ENCODE measurements at places on chromosomes 11 and 22.

- DNase-seq = no peak
Measured at GRCh38 chr11:65446446-65447277, 24.1 kb downstream of the NEAT1 start.

DNA sequence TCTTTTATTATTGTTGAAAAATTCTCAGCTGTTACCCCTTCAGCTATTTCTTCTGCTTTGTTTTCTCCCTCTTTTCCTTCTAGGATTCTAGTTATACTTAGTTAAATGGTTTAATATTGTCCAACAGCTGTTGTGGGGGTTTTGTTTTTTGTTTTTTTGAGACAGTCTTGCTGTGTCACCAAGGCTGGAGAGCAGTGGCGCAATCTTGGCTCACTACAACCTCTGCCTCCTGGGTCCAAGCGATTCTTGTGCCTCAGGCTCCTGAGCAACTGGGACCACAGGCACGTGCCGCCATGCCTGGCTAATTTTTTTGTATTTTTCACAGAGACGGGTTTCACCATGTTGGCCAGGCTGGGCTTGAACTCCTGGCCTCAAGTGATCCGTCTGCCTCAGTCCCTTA lies 12.7 kb downstream of the SDHAF2 start:
- DNase-seq = no peak

GRCh38 chr11:10913075-10913474 lies 55.2 kb upstream of the ZBED5 start:
- DNase-seq = no peak

- no peak for DNase-seq
Measured at GRCh38 chr11:76567261-76567660, 103.3 kb downstream of the LRRC32 start.

GRCh38 chr22:40414838-40415505 lies 44.6 kb downstream of the SGSM3 start:
- no peak for DNase-seq

DNA sequence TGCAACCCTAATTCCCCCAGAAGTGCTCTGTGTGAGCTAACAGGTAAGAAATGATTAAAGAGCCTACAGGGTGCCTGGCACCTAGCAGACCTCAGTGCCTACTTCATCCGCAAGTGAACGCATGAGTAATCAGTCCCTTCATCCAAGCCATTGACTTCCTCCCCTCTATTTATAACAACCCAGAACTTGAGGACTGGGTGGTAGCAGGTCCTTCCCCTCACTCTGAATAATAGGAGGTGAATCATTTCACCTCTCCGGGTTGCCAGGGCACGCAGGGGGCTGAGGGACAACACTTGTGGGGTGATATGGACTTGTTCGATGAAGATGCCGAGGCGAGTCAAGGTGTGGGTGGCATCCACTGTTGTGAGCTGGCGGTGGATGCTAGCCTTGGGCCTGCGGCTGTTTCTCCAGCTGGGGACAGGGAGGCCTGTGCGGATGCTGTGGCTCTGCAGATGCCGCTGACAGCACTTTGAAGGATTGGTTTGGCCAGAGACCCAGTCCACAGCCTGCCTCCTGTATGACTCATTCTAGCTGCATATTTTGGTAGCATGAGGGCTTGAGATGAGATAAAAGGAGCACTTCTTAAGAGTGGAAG lies 11.7 kb upstream of the SORL1-AS1 start:
- DNase-seq = no peak

GRCh38 chr11:89203814-89204213 lies 26.1 kb downstream of the TYR start:
- no peak for DNase-seq

DNA sequence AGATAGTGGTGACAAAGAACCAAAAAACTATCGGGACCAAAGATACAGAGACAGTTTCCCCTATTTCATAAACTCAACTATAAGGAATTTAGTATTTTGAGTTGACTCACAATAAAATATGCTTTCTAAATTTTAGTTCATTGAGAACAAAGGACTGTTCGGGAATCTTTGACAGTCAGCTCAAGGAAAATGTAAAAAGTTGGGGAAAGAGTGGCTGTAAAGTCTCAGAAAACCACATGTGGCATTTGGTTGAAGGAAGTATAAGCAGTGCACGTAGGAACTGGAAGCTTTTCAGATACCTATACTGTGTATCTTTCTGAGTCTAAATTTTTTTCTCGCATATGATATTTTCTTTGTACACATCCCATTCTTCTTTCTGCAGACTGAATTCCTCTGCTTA lies 688.9 kb downstream of the KCNA4 start:
- DNase-seq = no peak

- DNase-seq = no peak
Measured at GRCh38 chr11:67999704-68000103, 4.2 kb downstream of the UNC93B1 start.

DNA sequence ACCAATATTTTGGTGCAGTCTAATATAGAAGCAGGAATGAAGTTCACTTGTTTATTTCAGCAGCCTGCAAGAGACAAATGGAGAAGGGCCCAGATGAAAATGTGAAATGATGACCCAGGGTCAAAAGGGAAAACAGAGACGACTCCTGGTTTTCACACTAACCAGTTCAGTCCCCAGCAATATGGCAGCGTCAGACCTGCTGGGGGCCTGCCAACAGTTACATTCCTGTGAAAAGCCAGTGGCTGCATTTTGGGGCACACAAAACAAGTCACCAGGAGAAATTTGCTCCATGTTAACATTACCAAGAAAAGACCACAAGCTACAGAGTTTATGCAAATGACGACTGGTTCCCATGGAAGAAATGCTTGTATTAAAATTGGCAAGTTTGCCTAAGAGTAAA lies 80.2 kb downstream of the CCDC34 start:
- no peak for DNase-seq

- DNase-seq = peak; percentile 22
Measured at GRCh38 chr11:74870485-74870884, 78.4 kb downstream of the XRRA1 start.

DNA sequence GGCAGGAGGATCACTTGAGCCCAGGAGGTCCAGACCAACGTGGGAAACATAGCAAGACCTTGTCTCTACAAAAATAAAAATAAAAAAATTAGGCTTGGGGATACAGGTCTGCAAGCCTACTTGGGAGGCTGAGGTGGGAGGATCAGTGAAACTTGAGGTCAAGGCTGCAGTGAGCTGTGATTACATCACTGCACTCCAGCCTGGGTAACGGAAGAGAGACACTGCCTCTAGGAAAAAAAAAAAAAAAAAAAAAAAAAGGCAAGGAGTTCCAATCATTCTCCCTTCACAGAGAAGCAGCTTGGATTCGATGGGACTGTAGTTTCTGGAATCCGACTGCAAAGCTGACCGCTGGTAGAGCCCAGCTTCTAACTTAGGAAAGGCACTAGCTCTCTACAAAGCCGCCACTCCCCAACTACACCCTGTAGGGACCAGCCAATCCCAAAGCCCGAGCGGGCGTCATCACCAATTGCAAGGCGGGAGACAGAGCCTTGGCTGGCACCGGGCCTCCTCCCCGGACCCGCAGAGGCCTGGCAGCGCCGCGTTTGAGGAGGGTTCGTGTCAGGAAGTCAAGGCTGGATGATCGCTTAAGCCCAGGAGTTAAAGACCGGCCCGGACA lies 716 bp upstream of the DDB2 start:
- no peak for DNase-seq

DNA sequence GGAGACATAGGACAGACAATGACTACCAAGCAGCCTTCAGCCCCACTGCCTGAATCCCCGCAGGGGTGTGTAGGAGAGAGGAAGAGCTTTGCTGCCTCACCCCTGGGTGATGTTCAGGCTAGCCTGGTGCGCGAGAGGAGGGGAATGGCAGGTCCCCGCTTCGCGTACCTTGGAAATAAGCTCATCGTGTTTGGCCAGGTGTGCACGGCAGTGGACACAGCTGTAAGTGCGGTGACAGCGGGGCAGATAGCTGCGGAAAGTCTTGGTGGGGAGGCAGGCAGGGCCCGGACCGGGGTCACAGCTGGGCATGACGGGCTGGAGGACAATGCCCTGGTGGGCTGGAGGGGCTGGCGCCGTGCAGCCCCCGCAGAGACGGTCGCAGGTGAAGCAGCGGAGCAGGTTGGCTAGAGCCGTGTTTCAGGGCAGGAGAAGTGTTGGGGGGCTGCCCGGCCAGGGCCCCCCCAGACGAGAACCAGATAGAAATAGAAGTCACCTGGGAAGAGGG lies 2.9 kb downstream of the YPEL4 start:
- no peak for DNase-seq

DNA sequence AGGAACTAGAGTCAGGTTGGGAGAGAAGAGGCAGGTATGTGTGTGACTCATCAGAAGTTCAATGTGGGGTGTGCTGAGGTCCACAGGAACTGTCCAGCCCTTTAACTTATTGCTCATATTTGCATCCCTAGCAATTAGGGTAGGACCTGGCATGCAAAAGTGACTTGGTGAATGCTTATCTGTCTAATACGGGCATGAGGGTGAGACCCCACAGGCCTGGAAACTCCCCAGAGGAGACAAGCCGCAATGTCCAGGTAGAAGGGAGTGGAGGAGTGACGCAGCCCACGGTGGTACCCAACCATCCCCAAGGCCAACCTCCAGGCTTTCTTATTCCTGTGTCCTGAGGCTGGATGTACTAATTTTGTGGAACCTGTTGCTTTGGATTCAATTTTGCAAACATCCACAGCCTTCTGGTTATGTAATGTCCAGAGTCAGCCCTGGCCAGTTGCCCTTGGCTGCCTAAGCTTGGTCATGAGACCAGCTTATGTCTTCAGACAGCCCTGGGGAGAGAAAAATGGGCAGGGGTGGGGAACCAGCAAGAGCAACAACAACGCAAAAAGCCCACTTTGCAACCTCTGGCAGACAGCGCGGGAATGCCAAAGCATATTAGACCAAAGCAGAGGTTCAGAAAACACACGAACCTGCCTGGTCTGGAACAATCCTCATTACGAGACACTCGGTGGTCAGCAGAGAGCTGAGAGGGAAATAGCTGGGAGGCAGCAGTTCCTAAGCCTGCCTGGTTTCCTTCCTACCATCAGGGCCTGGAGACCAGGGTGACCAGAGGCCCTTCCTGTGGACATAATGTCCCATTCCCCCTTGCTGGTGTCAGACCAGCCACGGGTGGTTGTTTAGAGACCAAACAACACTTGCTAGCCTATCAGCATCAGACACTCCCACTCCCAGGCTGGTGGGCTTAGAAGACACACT lies 49.3 kb downstream of the TIMP3 start:
- DNase-seq = no peak

DNA sequence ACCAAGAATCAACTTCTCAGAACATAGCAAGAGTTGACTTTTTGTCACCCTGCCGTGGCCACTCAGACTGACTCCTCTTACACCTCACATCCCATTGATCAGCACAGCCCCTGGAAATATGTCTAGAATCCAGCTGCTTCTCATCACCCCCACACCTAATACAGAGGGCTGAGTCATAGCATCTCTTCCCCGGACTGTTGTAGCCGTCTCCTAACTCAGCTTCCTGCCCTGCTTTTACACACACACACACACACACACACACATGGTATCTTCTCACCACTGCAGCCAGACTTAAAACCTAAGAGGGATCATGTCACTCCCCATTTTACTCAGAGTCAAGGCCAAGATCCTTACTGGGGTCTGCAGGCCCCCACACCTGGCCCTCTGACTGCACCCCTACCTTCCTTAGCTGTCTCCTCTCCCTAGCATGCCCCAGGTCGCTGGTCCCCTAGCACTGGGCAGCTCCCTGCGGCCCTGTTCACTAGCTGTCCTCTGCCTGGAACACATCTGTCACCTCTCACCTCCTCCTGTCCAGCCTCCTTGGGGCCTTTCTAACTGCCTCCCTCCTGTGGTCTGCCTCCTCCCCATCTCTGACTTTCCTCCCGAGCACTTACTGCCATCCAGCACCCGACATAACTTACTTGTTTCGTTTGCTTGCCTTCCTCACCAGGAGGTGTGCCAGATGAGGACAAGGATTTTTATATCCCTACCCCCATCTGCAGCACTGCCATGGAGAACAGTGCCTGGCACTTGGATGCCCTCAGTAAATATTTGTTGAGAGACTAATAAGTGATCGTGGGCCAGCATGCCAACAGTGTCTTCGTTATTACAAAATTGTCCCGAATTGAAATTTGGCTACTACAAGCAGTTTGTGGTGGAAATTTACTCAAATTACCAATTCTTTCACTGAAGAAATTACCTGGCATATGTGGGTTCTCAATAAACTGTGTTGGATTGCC lies 61.9 kb downstream of the BMAL1 start:
- no peak for DNase-seq

- no peak for DNase-seq
Measured at GRCh38 chr11:44281151-44281550, 28.8 kb downstream of the ALX4 start.

DNA sequence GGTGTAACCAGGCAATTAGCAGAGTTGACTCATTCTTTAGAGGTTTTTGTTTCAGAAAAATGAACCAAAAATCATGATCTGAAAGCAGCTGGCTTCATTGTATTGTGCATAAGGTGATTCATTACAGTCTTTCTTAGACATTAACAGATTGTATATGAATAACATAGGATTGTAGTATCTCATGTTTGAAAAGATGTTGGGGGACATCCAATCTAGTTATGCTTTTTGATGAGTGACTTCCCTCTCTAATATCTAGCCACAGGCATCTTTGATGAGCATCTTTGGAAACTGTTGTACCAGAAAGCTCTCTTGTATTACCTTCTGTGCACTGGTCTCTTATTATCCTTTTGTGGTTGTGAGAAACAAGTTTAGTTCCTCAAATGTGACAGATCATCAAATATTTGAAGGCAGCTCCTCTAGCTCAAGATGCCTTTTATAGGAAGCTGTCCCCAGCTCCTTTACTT lies 8.3 kb downstream of the GRK3 start:
- no peak for DNase-seq

GRCh38 chr11:112529071-112529470 lies 268.4 kb upstream of the PLET1 start:
- no peak for DNase-seq

DNA sequence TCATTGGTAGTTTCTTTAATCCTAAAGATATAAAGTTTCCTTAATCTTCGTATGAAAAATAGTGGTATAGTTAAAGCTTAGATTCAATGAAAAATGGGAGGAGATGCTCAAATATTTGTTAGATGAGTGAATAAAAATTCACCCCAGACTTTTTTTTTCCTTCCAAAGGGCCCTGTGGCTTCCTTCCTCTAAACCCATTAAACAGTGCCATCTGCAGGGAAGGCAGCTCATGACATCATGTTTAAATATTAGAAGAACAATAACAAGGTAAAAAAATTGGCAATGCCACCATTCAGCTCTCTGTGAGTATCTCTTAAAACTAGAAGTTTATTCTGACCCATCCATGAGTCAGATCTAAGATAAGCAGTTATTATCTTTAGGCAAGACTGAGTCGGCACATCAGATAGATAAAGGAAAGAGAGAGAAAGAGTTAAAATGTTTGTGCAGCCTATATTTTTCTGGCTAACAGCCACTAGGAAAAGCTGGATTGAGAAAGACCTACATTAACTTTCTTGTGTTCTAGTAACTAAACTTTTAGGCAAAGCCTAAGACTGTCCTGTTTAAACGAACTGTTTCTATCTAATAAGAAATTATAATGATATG lies 19.1 kb upstream of the OOSP1 start:
- peak; percentile 40 for DNase-seq

GRCh38 chr11:121740902-121741301 lies 288.1 kb upstream of the SORL1-AS1 start:
- no peak for DNase-seq

GRCh38 chr22:18071968-18072310 lies 5.9 kb upstream of the PEX26 start:
- no peak for DNase-seq

GRCh38 chr11:12897390-12897789 lies 111.7 kb upstream of the RASSF10 start:
- DNase-seq = no peak

All from WERI-Rb-1 (cell line).